Stimulated activated CD8-positive, alpha-beta memory T cell treated with anti-CD3 and anti-CD28 coated beads, Interleukin-7, amount 100 ng/mL, for 48 hours (primary cell): ENCODE measurements at places on chromosomes 5 and 9.

- no peak for DNase-seq
Observed at GRCh38 chr9:93436218-93436617, 15.3 kb upstream of the FAM120A start.

DNA sequence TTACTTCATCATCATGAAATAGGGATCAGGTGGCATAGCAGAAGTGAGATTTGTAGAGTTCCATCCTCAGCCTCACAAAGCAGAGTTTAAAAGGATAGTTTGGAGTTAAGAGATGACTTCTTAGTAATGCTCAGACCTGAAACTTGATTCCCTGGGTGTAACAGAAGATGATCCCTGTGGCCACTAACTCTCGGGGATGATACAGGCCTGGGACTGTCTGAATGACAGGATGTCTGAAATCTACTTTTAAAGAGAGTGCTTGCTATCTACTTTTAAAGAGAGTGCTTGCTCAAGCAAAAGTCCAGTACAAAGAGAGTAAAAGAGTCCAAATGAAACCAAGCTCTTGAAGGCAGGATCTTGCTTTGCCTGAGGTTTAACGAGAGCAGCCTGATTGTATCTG is 14.6 kb downstream of the ADAMTS16 start:
- DNase-seq = no peak

GRCh38 chr5:10542055-10542550 is 21.8 kb upstream of the ANKRD33B start:
- DNase-seq = no peak

- no peak for DNase-seq
Observed at GRCh38 chr5:1515311-1515920, 8.3 kb downstream of the LPCAT1 start.

GRCh38 chr5:82991678-82992323 is 85.4 kb downstream of the TMEM167A start:
- DNase-seq = no peak

GRCh38 chr5:146165460-146165859 is 17.0 kb downstream of the LARS1 start:
- DNase-seq = no peak
